Activated CD8-positive, alpha-beta T cell treated with anti-CD3 and anti-CD28 coated beads, Interleukin-2, amount 10 ng/mL, durations not matched to agents 7 days and 5 days (primary cell): ENCODE measurements at places on chromosomes 6 and 20. TPM values are rescaled to one million over a fixed set of nuclear protein-coding genes. Genes with fewer than 3 reads are reported as not detected.

GRCh38 chr6:7058250-7058923 lies 49.4 kb upstream of the RREB1 start:
- H3K36me3 ChIP-seq, result no peaks in the 10 kb centered on the region
- H3K27ac ChIP-seq, result no peak overlapping the region
- no peak for DNase-seq

- no peak overlapping the region for H3K4me3 ChIP-seq
- no peaks in the 10 kb centered on the region for H3K27me3 ChIP-seq
- peaks cover 4% of the 10 kb centered on the region for H3K36me3 ChIP-seq
- no peak overlapping the region for H3K27ac ChIP-seq
- DNase-seq, result peak; percentile 39
These were observed 174.3 kb downstream of the CDKAL1 start for GRCh38 chr6:20708367-20709124.

GRCh38 chr6:39228992-39229767 lies at the start of gene KCNK5:
Gene KCNK5 (minus strand): TSS chr6:39229475. CDS start chr6:39229111, 364 bp downstream.
- H3K27ac ChIP-seq, result peak within 1 kb of the TSS; percentile 94
- peak within 1 kb of the TSS; percentile 88 for H3K4me3 ChIP-seq
- H3K27me3 ChIP-seq, result no peaks in the 10 kb centered on the region

DNA sequence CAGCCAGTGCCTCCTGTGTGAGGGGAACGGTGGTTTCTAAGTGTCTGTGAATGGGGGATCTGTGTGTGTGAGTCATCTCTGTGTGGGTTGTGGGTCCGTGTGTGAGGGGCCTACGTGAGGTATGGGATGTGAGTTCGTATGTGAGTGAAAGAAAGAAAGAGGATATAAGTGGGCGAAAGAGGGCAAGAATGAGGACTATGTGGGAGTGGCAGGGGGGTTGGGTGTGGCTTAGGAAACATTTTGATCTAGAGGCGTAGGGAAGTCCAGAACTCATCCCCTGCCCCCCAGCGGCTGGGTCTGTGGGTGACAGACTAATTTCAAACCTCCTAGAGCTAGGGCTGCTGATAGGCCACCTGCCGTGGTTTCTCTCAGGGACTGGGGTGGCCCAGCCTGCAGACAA lies 35.5 kb downstream of the DHX35 start:
- H3K27me3 ChIP-seq, result no peaks in the 10 kb centered on the region
- H3K4me1 ChIP-seq, result peaks cover 26% of the 10 kb centered on the region
- DNase-seq, result peak; percentile 75
- H3K36me3 ChIP-seq, result peaks cover 36% of the 10 kb centered on the region
- peak overlapping the region; percentile 28 for H3K4me3 ChIP-seq

- H3K27me3 ChIP-seq, result no peaks in the 10 kb centered on the region
- no peak for DNase-seq
- H3K27ac ChIP-seq, result no peak overlapping the region
- no peaks in the 10 kb centered on the region for H3K36me3 ChIP-seq
- no peak overlapping the region for H3K4me3 ChIP-seq
- H3K4me1 ChIP-seq, result peaks cover 8% of the 10 kb centered on the region
These were observed 119.0 kb downstream of the SULF2 start for GRCh38 chr20:47666304-47666703.

GRCh38 chr6:157813191-157813590 lies 9.9 kb upstream of the SNX9 start:
- no peak overlapping the region for H3K4me3 ChIP-seq
- H3K4me1 ChIP-seq, result peaks cover 30% of the 10 kb centered on the region
- H3K36me3 ChIP-seq, result no peaks in the 10 kb centered on the region

GRCh38 chr6:165002866-165003265 lies 306.5 kb downstream of the C6orf118 start:
- no peak overlapping the region for H3K27ac ChIP-seq
- H3K4me1 ChIP-seq, result no peaks in the 10 kb centered on the region
- no peaks in the 10 kb centered on the region for H3K27me3 ChIP-seq

- no peak overlapping the region for H3K27ac ChIP-seq
- no peaks in the 10 kb centered on the region for H3K36me3 ChIP-seq
- H3K4me1 ChIP-seq, result no peaks in the 10 kb centered on the region
- no peak for DNase-seq
- no peaks in the 10 kb centered on the region for H3K27me3 ChIP-seq
- H3K4me3 ChIP-seq, result no peak overlapping the region
These were observed 14.5 kb downstream of the COL9A3 start for GRCh38 chr20:62831361-62831788.

Gene PRICKLE4
- total RNA-seq, result not detected

DNA sequence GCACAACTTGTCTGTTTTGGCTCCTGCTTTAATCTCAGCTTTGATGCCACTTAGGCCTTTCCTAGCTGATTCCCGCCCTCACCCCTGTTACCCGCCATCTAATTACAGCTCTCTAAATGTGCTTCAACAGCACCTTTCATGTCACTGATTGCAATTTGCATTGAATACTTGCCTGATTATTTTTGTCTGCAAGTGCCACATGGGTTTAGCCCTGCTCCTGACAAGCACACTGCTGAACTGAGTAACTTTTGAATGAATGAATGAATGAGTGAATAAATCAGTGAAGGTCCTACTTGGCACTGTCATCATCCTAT lies 591 bp upstream of the DCBLD1 start:
- peak overlapping the region; percentile 74 for H3K4me3 ChIP-seq
- peaks cover 51% of the 10 kb centered on the region for H3K27me3 ChIP-seq
- no peak for DNase-seq
- H3K36me3 ChIP-seq, result no peaks in the 10 kb centered on the region
- peaks cover 18% of the 10 kb centered on the region for H3K4me1 ChIP-seq
- no peak overlapping the region for H3K27ac ChIP-seq

GRCh38 chr20:10508060-10508459 lies 73.0 kb downstream of the SLX4IP start:
- H3K4me3 ChIP-seq, result no peak overlapping the region
- no peak for DNase-seq
- H3K27me3 ChIP-seq, result no peaks in the 10 kb centered on the region
- peaks cover 35% of the 10 kb centered on the region for H3K4me1 ChIP-seq
- no peaks in the 10 kb centered on the region for H3K36me3 ChIP-seq

- H3K4me3 ChIP-seq, result no peak overlapping the region
- no peak for DNase-seq
- no peaks in the 10 kb centered on the region for H3K4me1 ChIP-seq
- no peaks in the 10 kb centered on the region for H3K27me3 ChIP-seq
- H3K36me3 ChIP-seq, result no peaks in the 10 kb centered on the region
These were observed 602.2 kb upstream of the NRSN1 start for GRCh38 chr6:23523771-23524170.

Gene SMOC2
- not detected for total RNA-seq

DNA sequence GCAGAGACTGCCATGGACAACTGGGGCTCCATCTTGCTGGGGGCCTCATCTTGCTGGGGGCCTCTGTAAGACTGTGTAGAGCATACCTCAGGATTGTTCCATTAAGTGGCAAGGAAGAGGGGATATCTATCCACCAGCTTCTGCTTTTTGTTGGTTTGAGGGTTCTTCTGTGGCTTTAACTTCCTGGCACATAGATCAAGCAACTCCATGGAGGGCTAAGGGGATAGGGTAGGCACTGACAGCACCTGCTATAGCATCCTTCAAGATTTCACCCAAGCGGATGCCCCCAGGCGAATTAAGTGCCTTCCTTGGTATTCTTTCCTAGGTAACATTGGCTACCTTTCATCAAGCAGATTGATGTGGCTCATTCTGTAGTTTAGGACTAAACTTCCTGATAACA lies 3.8 kb upstream of the LRRN4 start:
- H3K4me3 ChIP-seq, result no peak overlapping the region
- H3K27ac ChIP-seq, result no peak overlapping the region
- peaks cover 9% of the 10 kb centered on the region for H3K4me1 ChIP-seq
- no peak for DNase-seq
- no peaks in the 10 kb centered on the region for H3K36me3 ChIP-seq

Gene REM1
- total RNA-seq, result not detected

Gene CGAS
- 33.1 TPM for total RNA-seq

DNA sequence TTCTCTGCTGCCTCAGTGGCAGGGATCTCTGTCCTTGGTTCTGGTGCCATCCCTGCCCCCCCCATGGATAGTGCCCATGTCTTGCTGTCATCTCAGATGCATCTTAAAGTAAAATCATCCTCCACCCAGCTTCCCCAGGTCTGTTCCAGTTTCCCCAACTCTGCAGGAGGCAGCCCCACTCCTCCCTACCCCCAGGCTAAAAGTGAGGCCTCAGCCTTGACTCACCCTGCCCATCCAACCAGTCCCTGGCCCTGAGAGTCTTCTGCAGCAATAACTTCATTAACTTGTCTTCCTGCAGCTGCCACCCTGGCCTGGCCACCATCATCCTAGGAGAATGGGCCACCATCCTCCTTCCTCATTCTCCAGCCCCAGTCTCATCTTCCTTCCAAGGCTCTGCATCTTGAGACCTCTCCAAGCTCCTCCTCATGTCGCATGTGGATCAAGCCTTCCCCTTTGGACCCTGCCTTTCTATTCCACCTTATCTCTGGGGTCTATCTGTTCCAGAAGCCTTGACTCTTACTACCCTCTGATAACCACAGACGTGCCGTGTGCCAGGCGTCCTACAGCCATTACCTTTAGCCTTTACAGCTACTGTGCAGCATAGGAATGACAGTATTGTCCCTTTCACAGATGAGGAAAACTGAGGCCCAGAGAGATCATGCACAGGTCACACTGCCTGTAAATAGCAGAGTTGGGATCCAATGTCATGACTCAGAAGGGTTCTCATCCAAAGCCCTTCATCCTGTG lies 2.0 kb upstream of the PNPLA1 start:
- H3K4me3 ChIP-seq, result no peak overlapping the region
- peaks cover 11% of the 10 kb centered on the region for H3K27me3 ChIP-seq
- no peak for DNase-seq
- no peaks in the 10 kb centered on the region for H3K4me1 ChIP-seq
- H3K27ac ChIP-seq, result no peak overlapping the region

DNA sequence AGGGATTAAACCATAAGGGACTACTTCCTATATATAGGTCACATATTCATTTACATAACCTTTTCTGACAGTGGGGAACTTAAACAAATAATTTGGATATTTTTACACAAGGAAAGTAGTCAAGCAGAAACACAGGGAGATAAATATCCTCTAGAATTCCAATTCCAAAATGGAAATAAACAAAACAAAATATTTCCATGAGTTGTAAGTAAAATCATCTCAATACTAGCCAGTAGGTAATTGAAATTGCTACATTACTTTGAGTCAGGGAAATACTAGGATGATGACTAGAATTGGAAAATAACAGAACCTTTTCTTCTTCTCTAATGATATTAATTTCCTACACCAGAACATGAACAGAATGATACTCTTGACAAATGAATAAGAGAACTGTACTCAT lies 1308.1 kb upstream of the GJE1 start:
- no peaks in the 10 kb centered on the region for H3K36me3 ChIP-seq
- no peaks in the 10 kb centered on the region for H3K4me1 ChIP-seq
- H3K4me3 ChIP-seq, result no peak overlapping the region
- no peak for DNase-seq
- no peaks in the 10 kb centered on the region for H3K27me3 ChIP-seq
- H3K27ac ChIP-seq, result no peak overlapping the region

DNA sequence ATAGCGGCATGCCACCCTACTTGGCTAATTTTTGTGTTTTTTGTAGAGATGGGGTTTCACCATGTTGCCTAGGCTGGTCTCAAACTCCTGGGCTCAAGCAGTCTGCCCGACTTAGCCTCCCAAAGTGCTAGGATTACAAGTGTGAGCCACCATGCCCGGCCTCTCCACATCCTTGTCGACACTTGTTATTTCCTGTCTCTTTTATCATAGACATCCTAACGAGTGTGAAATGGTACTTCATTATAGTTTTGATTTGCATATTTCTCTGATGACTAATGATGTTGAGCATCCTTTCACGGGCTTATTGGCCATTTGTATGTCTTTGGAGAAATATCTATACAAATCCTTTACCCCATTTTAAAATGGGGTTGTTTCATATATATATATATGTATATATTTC lies 39.0 kb upstream of the ASXL1 start:
- H3K27me3 ChIP-seq, result no peaks in the 10 kb centered on the region
- no peak overlapping the region for H3K4me3 ChIP-seq
- H3K36me3 ChIP-seq, result peaks cover 48% of the 10 kb centered on the region
- DNase-seq, result no peak
- no peak overlapping the region for H3K27ac ChIP-seq

- no peak overlapping the region for H3K4me3 ChIP-seq
- peak; percentile 14 for DNase-seq
- no peak overlapping the region for H3K27ac ChIP-seq
- no peaks in the 10 kb centered on the region for H3K4me1 ChIP-seq
- peaks cover 3% of the 10 kb centered on the region for H3K27me3 ChIP-seq
These were observed 292.8 kb downstream of the CDC5L start for GRCh38 chr6:44680202-44680720.

DNA sequence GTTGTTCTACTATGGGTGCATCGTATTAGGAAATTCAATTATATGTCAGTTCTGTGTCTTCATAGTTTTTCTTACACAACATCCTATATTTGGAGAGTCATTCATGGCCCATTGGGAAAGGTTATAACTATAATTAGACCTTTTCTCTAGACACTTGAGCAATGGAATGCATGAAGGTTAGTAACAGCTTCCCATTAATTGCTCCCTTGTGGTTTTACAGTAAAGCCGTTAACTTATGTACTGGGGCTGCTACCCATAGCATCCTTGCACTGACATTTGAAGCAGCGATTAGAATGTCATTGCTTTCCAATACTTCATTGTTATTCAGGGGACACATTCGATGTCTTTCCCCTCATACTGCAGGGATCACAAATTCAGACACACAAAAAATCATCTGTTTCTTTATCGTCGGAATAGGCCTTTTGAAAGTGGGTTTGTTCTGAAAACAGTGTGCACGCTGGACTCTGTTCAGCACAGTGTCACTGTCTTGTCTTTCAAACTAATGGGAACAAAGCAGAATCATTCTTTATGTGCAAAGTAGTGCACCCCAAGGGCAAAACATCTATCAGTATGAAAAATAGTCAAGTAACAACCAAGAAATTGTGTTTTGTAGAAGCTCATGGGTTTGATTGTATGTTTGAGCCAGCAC lies 634.3 kb upstream of the MAP3K7 start:
- H3K27ac ChIP-seq, result no peak overlapping the region
- no peaks in the 10 kb centered on the region for H3K27me3 ChIP-seq
- no peaks in the 10 kb centered on the region for H3K36me3 ChIP-seq

GRCh38 chr6:141000917-141001316 lies 1131.8 kb upstream of the GJE1 start:
- DNase-seq, result no peak
- no peaks in the 10 kb centered on the region for H3K36me3 ChIP-seq
- no peaks in the 10 kb centered on the region for H3K4me1 ChIP-seq
- no peak overlapping the region for H3K27ac ChIP-seq

GRCh38 chr6:169211881-169212280 lies 41.8 kb downstream of the THBS2 start:
- no peaks in the 10 kb centered on the region for H3K27me3 ChIP-seq
- peaks cover 28% of the 10 kb centered on the region for H3K36me3 ChIP-seq
- H3K4me1 ChIP-seq, result peaks cover 21% of the 10 kb centered on the region
- no peak overlapping the region for H3K27ac ChIP-seq
- H3K4me3 ChIP-seq, result no peak overlapping the region
- no peak for DNase-seq

GRCh38 chr6:166318227-166318626 lies 10.0 kb upstream of the PRR18 start:
- H3K36me3 ChIP-seq, result peaks cover 3% of the 10 kb centered on the region
- H3K4me3 ChIP-seq, result no peak overlapping the region
- no peak overlapping the region for H3K27ac ChIP-seq
- no peaks in the 10 kb centered on the region for H3K4me1 ChIP-seq

- peak within 1 kb of the TSS; percentile 93 for H3K4me3 ChIP-seq
- no peaks in the 10 kb centered on the region for H3K27me3 ChIP-seq
- H3K36me3 ChIP-seq, result peaks cover 65% of the 10 kb centered on the region
These were observed at the start of gene PPP1R18 for GRCh38 chr6:30686009-30686907. Gene PPP1R18 (minus strand): TSS chr6:30686645. CDS start chr6:30686018, 627 bp downstream.

Gene TGM3
- not detected for total RNA-seq

- H3K4me3 ChIP-seq, result no peak overlapping the region
- H3K27ac ChIP-seq, result no peak overlapping the region
- peaks cover 4% of the 10 kb centered on the region for H3K36me3 ChIP-seq
- DNase-seq, result no peak
These were observed 586.9 kb upstream of the ARID1B start for GRCh38 chr6:156190270-156190669.
